ENCODE measurements at places on chromosomes 7 and 10.
A peak's percentile ranks its signal among the peaks of the same experiment; 100 is the strongest.

DNA sequence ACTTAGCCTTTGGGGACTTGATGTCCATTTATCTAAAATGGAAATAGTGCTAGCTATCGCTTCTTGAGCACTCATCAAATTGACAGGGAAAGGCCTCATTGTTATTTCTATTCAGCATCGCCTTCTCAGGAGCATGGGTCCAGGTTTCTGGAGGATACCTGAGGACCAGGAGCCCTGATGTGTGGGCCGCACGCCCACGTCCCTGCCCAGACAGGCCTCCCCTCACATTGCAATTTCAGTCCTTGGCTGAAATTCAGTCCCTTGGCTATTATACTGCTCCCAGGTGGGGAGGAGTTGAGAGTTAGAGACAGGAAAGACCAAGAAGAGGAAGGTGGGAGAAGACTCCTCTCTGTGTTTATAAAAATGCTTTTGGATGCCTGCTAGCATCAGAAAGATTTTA is 38.9 kb downstream of the GPRIN2 start:
- DNase-seq: no peak

DNA sequence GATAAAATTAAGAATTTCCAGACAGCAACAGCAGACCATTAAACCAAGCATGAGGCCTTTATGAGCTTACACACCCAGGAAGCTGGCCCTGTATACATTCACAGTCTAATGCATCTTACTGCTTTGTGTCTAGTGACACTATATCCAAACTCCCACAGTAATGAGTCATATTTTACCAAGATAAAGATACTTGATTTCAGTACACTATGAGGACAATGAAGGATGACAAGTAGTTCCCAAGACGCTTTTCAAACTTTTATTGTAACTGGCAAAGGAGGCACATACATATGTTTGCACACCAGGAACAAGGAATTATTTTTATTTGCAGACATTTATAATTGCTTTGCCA is 148.0 kb downstream of the TSPAN12 start:
- no peak for DNase-seq

GRCh38 chr10:50331486-50331885 is 80.2 kb upstream of the ASAH2 start:
- DNase-seq: no peak

DNA sequence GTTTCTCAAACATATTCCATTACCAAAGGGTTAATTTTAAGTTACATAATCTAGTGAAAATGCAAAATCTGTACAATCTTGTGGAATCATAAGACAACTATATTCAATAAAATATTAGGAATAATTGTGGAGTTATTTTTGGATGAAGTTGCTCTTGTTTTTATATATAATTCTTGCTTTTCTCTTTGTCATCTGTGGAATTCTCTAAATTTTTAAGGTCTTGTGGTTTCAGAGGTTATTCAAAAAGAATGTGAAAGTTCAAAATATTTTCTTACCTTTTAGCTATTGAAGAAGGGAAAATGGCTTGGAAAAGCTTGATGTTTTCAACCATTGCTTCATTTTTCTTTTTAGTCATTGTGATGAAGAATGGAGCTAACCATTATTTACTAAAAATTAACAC is 552.1 kb downstream of the TFEC start:
- DNase-seq: no peak

DNA sequence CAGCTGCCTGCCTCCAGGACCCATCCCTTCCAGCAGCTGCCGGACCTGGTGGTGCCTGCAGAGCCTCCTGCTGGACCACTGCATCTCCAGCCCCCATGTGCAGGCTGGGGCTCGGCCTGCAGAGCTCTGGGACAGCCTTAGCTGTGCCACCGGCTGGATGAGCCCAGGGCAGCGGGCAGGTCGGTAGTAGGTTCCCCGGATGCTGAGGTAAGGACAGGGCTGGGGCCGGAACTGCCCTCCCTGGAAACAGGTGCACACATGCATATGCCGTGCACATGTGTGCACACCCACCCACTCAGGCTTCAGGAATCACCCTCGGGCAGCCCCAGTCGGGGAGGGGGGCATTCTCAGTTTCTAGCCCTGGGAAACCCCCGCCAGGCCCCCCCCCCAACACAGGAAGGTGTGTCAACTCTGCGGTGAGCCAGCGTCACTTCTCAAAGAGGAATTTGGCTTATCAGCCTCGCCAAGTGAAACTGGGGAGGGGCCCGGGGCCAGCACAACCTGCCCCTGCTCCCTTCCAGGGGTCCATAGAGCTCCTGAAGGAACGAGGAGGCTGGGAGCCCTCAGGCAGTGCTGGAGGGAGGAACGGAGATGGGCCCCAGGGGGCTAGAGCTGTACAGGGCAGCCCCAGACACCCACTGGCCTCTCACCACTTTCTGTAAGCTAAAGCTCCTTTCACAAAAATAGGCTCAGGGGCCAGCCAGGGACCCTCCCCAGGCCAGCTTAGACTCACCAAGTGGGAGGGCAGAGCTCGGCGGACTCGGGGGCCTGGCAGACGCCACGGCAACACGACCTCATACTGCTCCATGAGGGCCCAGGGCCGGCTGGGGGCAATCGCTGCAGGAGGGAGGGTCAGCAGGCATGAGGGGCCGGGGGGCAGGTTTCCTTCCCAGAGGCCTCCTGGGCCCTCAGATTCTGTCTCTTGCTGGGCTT is 1.7 kb downstream of the ADAM8 start:
- peak; percentile 55 for DNase-seq

DNA sequence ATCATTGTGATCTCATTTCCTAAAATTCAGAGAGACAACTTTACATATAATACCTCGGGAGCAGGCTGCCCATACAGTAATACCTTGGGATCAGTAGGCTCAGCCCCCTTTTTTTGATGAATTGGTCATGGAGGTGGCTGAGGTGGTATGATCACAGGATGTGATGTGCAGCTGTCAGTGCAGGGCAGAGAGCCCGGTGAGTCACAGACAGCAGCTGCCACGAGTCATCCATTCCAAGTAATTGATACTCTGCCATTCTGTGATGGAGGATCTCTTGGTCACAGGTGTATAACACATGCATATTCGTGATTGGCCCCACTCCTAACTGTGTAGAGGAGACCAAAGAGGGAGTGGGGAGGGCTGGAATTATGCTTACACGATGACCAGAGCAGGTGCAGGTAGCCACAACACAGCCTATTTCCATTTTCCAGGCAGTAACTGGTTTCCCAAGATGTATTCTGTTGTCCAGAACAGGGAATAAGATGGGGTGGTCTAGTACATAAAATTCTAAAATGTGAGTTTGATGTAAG is 14.1 kb downstream of the NRCAM start:
- no peak for DNase-seq

GRCh38 chr10:61606959-61607907 is 55.5 kb upstream of the CABCOCO1 start:
- no peak for DNase-seq

DNA sequence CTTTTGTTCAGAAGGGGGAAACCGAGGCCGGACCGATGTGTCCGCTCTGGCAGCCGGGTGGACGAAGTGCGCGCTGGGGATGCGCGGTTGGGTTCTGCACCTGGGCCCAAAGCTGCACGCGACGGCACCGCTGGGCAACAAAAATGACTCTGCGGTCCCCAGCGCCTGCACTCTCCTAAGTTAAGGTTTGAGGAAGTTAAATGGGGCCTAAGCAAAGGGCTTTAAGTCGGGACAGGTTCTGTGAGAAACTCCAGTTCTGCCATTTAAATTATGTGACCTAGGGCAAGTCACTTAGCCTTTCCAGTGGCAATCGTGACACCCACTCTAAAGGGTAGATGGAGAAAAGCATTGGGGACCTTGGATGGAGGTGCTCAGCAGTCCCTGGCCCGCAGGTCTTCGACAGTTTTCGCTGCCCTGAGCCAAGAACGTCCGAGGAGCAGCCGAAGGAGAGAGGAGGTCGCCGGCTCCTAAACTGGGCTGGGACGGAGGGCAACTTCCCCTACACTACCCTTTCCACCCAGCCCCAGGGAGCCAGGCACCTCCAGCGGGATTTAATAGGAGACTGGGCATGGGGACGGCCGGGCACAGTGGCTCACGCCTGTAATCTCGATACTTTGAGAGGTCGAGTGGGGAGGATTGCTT is 534 bp upstream of the ACBD5 start:
- peak; percentile 13 for DNase-seq

GRCh38 chr10:22368402-22368801 is 23.1 kb downstream of the SPAG6 start:
- no peak for DNase-seq

DNA sequence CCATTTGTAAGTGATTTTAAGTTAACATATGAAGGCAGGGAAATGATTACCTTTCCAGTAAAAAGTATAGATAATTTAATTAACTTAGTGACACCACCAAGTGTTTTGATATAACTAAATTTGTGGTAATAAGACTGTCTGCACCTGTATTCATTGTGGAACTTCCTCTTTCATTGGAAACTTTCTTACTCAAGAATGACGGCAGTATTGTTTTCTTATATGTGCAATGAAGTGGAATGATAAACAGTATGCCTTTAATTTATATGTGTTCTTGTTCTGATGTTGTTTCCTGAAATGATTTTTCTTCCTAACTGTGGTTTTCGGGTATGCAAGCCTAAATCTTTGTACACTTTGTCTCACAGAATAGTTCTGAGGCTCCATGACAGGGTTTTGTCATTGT is 46.4 kb downstream of the CASD1 start:
- DNase-seq: no peak

DNA sequence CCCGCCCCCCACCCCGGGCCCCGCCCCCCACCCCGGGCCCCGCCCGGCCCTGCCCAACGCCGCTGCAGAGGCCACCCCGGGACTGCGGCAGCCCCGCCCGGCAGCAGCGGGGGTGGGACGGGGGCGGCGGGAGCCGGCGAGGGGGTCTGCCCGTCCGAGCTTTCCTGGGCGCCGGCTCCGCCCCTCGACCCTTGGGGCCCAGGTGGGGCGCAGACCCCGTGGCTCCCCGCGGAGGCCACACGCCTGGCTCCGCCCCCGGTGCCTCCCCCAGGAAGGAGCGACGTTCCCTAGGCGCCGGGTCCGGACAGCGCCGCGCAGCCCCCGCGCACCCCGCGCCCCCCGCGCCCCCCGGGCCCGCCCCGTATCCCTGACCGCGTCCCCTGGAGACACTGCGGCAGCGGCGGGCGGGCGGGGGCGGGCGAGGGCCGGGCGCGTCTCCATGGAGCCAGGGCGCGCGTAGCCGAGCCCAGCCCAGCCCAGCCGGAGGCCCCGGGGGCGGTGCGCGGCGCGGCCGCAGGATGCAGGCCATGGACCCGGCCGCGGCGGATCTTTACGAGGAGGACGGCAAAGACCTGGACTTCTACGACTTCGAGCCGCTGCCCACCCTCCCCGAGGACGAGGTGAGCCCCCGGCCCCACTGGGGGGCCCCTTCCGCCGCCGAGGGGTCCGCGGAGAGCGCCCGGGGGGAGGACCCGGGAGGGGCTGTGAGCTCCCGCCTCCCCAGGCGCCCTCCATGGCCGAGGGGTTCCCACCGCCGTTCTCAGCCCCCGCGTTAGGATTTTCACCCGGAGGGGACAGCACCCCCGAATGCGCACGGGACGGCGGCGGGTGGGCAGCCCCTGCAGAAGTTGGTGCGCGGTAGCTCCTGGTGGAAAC is at the start of gene KNDC1:
Gene KNDC1, plus strand, starts transcription at position 270 of the 876 bp plus-strand sequence. Its CDS starts 249 bp downstream, at position 519.
- DNase-seq: no peak

- DNase-seq: no peak
Measured at GRCh38 chr10:113175756-113176651, 226.0 kb downstream of the TCF7L2 start.

GRCh38 chr10:48556065-48556464 is 48.8 kb downstream of the ARHGAP22 start:
- no peak for DNase-seq

DNA sequence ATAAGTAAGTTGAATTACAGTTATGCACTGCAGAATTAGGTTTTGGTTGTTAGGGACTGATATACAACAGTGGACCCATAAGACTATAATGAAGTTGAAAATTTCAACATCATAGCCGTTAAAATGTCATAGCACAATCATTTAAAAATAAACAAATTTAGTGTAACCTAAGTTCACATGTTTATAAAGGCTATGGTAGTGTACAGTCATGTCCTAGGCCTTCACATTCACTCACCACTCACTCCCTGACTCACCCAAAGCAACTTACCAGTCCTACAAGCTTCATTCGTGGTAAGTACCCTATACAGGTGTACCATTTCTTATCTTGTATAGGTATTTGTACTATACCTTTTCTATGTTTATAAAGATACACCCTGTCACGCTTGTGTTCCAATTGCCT is 113.7 kb downstream of the RAB11FIP2 start:
- DNase-seq: no peak

DNA sequence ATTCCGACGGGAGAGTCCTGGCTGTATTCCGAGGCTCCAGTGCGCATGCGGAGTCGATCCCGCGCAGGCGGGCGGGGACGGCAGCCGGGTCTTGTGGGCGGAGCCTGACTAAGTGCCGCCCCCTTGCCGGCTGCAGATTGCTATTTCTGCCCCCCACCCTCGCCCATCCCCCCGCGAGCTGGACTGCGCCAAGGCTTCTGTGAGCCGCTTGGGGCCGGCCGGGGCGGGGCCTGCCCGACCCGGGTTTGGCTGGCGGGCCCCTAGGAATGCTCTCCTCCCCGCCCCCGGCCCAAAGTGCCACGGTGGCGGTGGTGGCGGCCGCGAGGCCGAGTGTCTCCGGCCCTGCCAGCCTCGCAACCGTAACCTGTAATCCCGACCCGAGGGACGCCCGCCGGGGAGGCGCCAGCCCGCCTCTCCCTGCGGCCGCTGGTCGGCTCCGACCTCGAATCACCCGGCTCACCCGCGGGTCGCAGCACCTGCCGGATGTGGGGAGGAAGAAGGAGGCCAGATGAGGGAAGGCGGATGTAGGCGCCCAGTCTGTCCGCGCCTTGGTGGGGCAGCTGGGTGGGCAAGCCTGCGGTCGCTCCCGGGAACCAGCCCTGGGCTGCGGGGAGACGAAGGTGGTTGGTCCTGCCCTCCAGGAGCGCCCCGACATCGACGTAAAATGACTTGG is 702 bp upstream of the KAZALD1 start:
- DNase-seq: peak; percentile 79
